NCI-H1436 (cell line): ENCODE measurements at places on chromosomes 12 and 14.

- no peak for DNase-seq
Measured at GRCh38 chr12:12201274-12201758, 65.5 kb downstream of the LRP6 start.

DNA sequence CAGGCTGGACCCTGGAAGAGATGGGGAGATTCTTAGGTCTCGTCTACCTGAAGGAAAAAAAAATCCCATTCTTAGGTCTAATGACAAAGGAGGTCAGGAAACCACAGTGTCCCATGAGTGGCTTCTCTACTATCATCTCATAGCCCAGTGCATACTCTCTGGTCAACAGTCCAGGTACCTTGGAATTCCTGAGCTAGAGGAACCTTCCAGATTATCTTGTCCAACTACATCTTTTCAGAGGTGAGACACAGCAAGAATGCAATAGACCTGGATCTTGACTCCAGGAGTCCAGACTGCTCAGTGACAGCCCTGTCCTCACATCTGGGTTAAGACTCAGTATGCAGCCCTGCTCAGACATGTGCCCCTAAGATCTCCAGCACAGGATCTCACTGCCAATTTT lies 177.5 kb upstream of the NOS1 start:
- DNase-seq: no peak

DNA sequence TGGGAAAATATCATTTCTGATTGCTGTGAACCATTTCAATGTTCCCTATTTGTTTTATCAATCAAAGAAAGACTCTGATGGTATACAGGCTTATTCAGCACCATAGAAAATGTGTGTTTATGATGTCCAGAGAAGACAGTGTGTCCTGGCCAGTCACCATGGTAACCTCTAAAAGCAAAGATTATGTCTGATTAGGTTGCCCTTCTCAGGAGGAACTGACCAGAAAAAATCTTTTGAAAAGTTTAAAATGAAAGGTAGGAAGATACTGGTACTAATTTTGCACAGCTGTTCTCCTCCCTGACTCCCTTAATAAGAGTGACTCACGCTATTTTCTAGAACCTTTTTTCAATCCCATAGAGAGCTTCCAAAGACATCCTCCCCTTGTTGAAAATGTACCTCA lies 391.8 kb upstream of the DCN start:
- no peak for DNase-seq

DNA sequence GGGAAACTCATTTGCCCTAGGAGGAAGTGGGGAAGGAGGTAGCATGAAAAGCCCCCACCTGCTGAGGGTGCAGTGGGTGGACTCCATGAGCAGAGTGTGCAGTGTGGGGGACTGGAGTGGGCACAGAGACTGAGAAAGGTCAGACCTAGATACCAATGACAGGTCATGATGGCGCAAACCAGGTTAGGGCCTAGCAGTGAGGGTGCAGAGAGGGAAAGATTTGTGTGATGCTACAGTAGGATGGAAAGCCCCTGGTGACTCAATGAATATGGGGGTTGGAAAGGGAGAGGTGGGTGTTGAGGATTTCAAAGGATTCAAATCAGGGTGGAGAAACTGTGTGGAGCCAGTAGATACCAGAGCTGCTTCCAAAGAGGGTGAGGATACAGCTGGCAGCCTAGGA lies 319.2 kb downstream of the DPF3 start:
- no peak for DNase-seq

GRCh38 chr14:60250257-60251035 lies 1.4 kb downstream of the PPM1A start:
- no peak for DNase-seq

GRCh38 chr12:49201595-49202295 lies 12.9 kb upstream of the TUBA1A start:
- DNase-seq: peak; percentile 77

DNA sequence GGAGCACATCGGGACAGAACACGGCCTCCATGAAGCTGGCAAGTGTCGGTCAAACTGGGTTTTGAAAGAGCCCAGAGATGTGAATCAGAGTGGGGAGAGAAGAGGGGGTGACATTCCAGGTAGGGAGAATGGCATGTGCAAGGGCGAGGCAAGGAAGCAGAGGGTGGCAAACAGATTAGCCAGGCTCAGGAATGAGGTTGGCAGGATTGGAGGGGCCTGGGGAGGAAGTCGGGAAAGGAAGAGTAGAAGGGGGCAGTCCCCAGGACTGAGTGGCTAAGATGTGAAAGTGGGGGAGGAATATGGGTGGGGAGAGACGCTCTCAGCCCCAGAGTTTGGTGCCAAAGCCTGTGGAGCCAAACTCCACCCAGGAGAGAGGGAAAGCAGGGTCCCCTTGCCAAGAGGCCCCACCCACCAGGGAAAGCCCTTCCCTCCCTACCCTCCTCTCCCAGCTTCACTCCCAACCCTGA lies 5.5 kb upstream of the HDAC7 start:
- no peak for DNase-seq

DNA sequence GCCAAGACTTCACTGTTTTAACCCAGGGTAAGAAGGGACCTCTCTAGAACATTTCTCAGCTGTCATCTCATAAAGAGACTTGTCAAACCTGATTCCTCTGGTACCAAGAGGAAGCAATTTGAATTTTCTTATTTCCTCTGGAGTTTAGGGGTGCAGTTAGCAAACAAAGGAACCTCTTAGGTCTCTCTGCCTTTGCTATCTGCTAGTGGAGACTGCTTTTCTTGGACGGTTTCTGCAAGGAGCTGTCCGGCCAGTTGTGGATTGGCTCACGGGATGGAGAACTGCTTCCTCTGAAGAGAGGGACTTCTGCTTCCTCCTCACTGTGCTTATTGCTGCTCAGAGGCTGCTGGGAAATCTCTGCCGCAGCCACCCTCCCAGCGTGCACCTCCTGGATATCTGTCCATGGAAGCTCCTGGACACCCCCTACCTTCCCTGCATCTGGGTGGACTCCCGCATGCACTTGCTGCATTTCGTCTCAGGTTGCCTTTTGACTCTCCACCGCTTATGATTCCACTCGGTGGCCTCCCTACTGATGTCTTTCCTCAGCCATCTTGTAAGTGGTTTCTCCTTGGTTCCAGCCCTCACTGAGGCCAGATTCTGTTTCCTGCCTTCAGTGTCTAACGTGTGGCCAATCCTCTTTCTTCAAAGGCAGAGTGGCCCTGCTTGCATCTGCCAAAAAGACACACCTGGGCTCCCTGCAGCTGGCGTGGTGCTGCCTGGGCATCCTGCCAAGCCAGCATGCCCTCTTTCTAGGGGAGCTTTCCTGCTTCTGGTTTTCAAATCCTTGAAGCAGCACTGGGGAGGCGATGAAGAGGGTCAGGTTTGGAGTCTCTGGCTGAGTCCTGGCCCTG lies 187.3 kb downstream of the CHST11 start:
- peak; percentile 56 for DNase-seq

- DNase-seq: no peak
Measured at GRCh38 chr14:93320489-93320888, 12.3 kb downstream of the BTBD7 start.

GRCh38 chr14:68164711-68165113 lies 345.1 kb downstream of the RAD51B start:
- DNase-seq: no peak

- peak; percentile 3 for DNase-seq
Measured at GRCh38 chr12:90909069-90909770, 45.8 kb downstream of the CCER1 start.

DNA sequence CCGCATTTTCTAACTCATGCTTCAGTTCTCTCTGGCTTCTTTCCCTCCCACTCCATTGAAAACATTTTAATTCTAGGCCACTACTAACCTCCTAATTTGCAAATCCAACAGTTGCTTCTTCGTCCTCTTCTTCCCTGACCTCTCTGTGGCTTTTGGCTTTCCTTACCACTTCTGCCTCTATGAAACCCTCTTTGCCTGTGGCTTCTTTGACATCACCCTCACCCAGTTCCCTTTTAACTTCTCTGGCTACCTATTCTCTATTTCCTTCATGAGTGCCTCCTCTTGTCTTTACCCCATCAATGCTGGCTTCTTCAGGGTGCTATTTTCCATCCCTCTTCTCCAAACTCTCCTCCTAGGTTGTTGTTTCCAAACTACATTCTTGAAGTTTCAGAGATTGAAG lies 4.4 kb upstream of the HCFC2 start:
- DNase-seq: no peak
